ENCODE measurements at places on chromosomes 5 and 9.

GRCh38 chr9:31248156-31248555, 1136.3 kb upstream of the ACO1 start:
- no peak for DNase-seq

DNA sequence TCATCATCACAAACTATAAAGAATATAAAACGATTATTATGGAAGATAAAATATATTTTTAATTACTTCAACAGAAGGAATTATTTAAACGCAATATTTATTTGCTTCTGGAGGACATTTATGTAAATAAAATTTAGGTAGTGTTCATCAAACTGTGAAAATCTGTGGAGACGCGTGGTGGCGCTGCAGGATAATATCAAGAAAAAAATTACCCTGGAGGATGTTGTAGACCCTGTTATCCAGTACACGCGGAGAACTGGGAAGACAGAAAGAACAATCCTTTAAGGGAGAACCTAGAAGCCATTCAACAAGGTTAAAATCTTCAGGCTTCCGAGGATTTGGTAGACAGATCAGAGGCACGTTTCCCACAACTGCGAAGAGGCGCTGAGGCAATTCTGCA, at the start of gene PCDHB12:
Gene PCDHB12 (plus strand): TSS at position 242 of the 400 bp plus-strand sequence. CDS start 189 bp downstream, outside the sequence.
- no peak for DNase-seq

GRCh38 chr5:125057912-125058826, 311.7 kb upstream of the ZNF608 start:
- no peak for DNase-seq

- no peak for DNase-seq
These were observed 236.5 kb upstream of the TRIM32 start for GRCh38 chr9:116450378-116451139.

DNA sequence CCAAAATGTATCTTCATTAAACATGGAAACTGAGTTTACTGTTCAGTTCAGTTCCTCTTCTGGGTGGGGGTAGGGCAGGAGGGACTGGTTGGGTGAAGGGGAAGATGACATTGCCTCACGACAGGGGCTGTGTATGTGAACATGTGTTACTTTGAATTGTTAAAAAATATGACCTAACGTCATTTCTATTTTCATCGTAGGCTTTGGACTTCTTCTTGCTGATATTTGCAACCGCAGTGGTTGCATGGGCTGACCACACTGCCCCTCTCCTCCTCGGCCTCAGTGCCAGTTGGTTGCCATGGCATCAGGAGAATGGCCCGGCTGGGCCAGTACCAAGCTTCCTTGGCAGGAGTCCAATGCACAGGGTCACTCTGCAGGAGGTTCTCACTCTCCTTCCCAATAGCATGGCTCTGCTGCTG, 41.5 kb downstream of the HACD4 start:
- no peak for DNase-seq

- DNase-seq, result no peak
These were observed 81.2 kb downstream of the ZCCHC7 start for GRCh38 chr9:37201581-37201980.

DNA sequence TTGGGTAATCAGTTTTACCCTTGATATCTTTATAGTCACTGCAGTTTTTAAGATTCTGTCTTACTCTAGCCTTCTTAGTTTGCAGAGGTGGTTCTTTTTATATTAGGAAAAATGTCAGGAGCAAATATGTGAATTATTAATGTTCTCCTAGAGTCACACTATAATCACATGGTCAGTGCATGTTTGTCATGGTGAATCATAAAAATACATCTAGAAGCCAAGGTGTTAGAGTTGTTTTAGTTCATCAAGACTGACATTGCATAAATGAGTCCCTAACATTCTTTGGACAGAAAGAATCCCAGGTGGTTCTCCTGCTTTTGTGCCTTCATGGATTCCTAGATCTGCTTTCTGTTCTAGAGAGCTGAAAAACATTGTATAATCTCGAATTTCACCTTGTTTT, 22.9 kb downstream of the ATG10 start:
- DNase-seq, result no peak

DNA sequence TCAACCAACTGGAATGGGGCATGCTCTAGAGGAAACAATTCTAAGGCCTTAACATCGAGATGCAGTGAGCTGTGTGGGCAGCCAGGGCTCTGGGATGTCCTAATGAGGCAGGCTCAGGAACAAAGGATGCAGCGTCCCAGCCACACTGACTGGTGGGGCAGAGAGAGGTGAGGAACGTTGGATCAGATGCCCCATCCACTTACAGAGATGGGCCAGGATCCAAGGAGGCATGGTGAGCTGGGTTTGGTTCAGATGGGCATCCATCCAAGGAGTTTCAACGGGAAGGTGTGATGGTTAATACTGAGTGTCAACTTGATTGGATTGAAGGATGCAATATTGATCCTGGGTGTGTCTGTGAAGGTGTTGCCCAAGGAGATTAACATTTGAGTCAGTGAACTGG, 15.5 kb upstream of the MARCHF6 start:
- DNase-seq, result no peak

DNA sequence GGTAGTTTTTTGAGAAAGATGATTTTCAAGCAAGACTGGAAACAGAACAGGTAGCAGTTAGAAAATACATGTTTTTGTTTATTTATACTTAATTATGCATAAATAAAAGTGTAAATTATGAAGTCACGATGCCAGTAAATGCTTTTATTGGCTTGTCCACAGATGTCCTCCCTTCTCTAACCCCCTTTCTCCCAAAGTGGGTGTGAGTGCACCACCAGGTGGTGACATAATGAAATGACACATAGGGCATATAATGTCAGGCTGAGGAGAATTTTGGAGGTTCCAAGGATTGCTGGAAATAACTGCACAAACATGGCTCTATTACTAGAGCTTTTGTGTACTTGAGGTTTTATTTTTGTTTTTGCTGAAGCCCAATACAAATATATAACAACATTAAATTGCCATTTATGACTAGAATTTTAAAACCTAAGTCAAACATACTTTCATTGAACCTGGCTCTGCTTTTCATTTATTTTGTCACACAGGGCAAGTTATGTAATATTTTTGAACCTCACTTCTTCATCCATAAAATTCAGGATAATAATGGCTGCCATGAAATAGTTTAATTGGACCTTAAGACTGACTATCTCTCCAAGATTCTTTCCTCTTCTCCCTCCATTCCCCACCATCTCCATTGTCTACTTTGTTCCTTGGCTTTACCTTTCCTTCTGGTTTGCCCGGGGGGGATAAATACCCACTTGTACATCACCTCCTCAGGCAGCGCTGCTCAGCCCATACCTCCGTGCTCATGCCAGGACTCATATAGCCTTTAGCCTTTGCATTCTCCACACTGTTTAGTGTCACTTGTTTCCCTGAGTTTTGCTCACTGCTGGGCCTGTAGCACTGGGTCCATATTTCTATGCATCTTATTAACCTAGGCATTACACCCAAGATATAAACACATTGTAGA, 168.8 kb downstream of the PDE4D start:
- no peak for DNase-seq

- DNase-seq, result no peak
These were observed 141.1 kb upstream of the SMIM23 start for GRCh38 chr5:171644536-171644935.

DNA sequence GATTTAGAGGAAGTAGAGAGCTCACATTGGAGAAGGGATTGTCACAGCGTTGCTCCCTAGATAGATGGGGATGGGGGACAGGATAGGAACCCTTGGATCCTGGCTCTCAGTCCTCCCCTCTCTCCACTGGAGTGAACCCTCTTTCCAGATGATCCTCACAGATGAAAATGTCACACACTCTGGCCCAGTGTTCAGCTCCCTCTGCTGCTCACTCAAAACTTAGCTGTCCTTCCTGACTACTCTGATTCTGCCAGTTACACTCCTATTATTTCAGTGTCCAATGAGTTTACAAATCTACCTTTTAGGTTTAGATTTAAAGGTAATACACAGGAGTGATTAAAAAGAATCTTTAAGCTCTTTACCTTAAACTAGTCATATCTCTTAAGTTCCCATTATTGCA, 5.8 kb upstream of the SPINK7 start:
- no peak for DNase-seq

DNA sequence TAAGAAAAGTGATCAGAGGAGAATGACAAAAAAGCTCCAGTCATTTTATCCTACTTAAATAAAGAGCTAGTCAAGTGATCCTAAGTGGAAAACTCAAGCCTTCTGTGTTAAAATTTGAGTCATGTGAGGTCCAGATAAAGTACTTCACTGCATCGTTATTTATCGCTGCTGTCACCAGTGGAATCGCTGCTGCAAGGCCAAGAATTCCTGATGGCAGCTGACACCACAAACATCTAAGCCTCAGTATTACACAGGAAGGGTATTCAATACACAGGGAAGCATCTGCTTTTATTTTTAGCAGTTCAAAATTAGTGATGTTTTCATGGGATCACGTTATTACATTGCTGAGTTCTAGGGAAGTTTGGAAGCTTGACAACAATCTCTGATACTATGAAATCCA, 190.3 kb downstream of the GOLPH3 start:
- DNase-seq, result no peak

DNA sequence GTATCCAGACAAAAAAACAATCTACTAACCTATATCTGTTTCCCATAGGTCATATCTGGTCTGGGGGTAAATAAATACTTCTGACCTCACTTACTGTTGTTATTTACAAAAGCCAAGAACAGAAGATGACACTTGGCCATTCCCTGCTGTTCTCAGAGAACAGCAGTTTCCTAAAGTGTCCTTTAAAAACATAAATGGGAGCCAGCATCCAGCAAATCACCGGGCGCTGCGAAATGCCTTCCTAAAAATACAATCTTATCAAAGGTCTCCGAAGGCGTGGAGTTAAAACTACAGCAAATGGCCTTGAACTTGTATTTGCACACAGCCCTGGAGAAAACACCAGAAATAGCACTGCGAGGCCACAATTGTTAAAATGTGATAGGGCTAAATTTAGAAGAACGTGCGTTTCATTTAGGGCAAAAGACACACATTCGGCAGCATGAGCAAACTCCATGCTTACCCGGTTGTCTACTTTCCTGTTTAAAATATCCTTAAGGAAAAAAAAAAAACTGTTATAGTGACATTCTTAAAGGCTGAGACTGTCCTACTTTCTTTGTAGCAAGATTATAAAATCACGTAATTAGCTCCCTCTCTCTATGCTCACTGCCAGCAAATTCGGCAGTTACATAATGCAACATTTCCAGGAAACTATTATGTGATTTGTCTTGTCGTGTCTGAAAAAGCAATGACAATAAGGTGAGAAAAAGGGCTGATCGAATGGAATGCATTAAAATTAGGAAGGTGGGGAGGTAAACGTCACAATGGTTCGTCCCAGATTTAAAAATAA, 1.5 kb downstream of the NFIL3 start:
- DNase-seq, result no peak

DNA sequence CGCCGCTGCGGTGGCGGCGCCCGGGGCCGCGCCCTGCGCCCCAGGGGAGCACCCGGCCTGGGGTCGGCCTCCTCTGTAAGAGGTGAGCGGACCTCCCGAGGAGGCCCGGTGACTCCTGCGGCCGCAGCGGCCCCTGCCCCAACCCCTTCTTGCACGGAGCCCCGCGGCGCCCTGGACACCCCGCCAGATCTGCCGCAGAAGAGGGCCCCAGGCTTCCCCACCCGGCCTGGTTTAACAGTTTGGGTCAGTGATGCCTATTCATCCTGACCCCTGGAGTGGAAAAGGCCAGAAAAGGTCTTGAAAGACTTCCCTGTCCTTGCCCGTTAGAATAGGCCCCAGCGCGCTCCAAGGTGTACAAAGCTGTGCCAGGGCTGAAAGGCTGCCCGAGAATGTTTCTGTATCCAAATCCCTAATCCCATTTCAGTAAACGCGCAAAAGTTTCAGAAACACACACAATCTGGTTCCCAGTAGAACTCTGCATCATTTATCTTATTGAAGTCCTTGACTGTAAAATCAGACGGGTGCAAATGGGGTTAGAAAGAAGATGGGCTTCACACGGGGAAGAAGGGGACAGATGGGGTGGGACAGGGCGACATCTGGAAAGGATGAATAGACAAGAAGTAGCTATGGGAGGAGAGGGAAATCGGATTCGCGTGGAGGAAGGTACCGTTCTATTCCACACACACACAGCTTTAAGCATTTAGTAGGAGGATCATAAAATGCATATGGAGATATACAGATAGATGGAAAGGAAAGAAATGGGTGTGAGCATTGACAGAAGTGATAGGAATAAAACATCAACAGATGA, 1.1 kb upstream of the SSBP2 start:
- no peak for DNase-seq

GRCh38 chr9:31188496-31188895, 1195.9 kb upstream of the ACO1 start:
- DNase-seq, result no peak

- DNase-seq, result no peak
These were observed 56.1 kb downstream of the PTCH1 start for GRCh38 chr9:95460518-95461164.

- DNase-seq, result no peak
These were observed 46.5 kb downstream of the NR3C1 start for GRCh38 chr5:143356855-143357583.

DNA sequence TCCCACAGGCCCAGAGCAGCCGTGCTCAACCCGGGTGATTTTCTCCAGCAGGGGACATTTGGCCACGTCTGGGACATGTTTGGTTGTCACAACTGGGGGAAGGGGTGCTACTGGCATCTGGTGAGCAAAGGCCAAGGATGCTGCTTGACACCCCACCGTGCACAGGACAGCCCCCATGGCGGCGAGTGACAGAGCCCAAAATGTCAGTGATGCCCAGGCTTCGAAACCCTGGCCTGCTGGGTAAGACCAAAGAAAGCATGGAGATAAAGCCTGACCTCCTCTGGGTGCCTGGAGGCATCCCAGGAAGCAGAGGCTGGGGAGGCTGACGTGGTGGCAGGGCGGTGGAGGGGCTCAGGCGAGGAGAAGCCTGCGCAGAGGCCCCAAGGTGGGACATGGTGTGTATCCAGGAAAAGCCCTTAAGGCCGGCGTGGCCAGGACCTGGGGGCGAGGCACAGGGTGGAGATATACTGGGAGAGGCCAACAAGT, 66.4 kb downstream of the ZNF354C start:
- no peak for DNase-seq
